ENCODE measurements at places on chromosomes 1 and 21. TPM values are rescaled to one million over a fixed set of nuclear protein-coding genes. Genes with fewer than 3 reads are reported as not detected.

The COL6A2 gene
- total RNA-seq = 72.8 TPM

The CYP4X1 gene
- 1.1 TPM for total RNA-seq

The LEPR gene
- 1.8 TPM for total RNA-seq

The AMIGO1 gene
- total RNA-seq = 16.6 TPM

The SOX13 gene
- 8.5 TPM for total RNA-seq

The LCE1D gene
- not detected for total RNA-seq

The BOLA1 gene
- total RNA-seq = 18.1 TPM

The SPRR1A gene
- not detected for total RNA-seq

The TRMT13 gene
- total RNA-seq = 8.1 TPM

The NR1I3 gene
- total RNA-seq = not detected

The FCAMR gene
- total RNA-seq = not detected

The CRABP2 gene
- total RNA-seq = 0.71 TPM

The MFAP2 gene
- total RNA-seq = 1.5 TPM

The PPT1 gene
- 20.4 TPM for total RNA-seq

The CD1D gene
- total RNA-seq = 0.89 TPM

The IL22RA1 gene
- not detected for total RNA-seq

The CCNL2 gene
- total RNA-seq = 52.0 TPM

The F13B gene
- not detected for total RNA-seq

The DENND2D gene
- 1.9 TPM for total RNA-seq

The LCE1A gene
- total RNA-seq = not detected

The DCAF6 gene
- 339 TPM for total RNA-seq

The SELE gene
- total RNA-seq = 1.3 TPM

The RIIAD1 gene
- 5.2 TPM for total RNA-seq

The BSDC1 gene
- 36.7 TPM for total RNA-seq

The AXDND1 gene
- not detected for total RNA-seq

The KIF17 gene
- 1.1 TPM for total RNA-seq

The CA6 gene
- total RNA-seq = not detected

The KRTAP12-1 gene
- not detected for total RNA-seq

The SH3GLB1 gene
- 161 TPM for total RNA-seq

The SLC2A5 gene
- 18.4 TPM for total RNA-seq

The LCE6A gene
- not detected for total RNA-seq

The IL20 gene
- total RNA-seq = not detected

The UTP11 gene
- 210 TPM for total RNA-seq

The IL24 gene
- total RNA-seq = 0.23 TPM

The IGSF21 gene
- total RNA-seq = 0.52 TPM

The NMNAT1 gene
- total RNA-seq = 18.2 TPM

The C1orf210 gene
- not detected for total RNA-seq

The RYR2 gene
- 0.25 TPM for total RNA-seq

The CREB3L4 gene
- total RNA-seq = 5.3 TPM

The GPR25 gene
- total RNA-seq = not detected

The PLEKHG5 gene
- 2.6 TPM for total RNA-seq

The FABP3 gene
- total RNA-seq = 467 TPM

The PCSK9 gene
- not detected for total RNA-seq

The AQP10 gene
- total RNA-seq = not detected
